ENCODE measurements at places on chromosomes 16 and 17. TPM values are rescaled to one million over a fixed set of nuclear protein-coding genes. Genes with fewer than 3 reads are reported as not detected.

CCDC47 gene
- 25.3 TPM for total RNA-seq

IRF8 gene
- 19.7 TPM for total RNA-seq

ODF4 gene
- not detected for total RNA-seq

COL1A1 gene
- total RNA-seq, result 0.54 TPM

UQCRC2 gene
- total RNA-seq, result 138 TPM

SUMO2 gene
- 50.9 TPM for total RNA-seq

SLC52A1 gene
- total RNA-seq, result not detected

FOXJ1 gene
- total RNA-seq, result 4.6 TPM

Data from hematopoietic multipotent progenitor cell (in vitro differentiated cells).